Activated T-cell treated with anti-CD3 and anti-CD28 coated beads for 48 hours (primary cell): ENCODE measurements at places on chromosomes 7 and 10.
A peak's percentile ranks its signal among the peaks of the same experiment; 100 is the strongest.

- no peak for DNase-seq
Observed at GRCh38 chr10:75358835-75359421, 42.6 kb downstream of the ZNF503 start.

GRCh38 chr10:75351637-75352036 lies 49.9 kb downstream of the ZNF503 start:
- DNase-seq: no peak

DNA sequence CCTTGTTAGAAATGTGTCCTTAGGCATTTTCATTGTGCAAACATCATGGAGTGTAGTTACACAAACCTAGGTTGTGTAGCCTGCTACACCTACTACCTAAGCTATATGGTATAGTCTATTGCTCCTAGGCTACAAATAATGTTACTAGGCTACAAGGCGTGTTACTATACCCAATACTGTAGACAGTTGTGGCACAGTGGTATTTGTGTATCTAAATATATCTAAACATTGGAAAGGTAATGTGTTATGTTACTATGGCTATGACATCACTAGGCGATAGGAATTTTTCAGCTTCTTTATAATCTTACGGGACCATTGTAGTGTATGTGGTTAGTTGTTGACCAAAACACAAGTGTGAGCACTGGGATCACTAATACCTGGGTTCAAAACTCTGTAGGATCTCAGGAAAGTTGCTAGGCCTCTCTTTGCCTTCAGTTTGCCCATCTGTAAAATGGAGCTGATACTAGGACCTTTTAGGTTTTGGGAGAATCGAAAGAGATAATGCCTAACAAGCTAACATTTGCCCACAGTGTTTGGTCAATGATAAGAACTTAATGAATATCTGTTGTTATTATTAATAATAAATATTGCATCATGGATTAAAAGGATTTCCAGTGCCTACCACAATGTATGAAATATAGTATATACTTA lies 2.7 kb downstream of the BICC1 start:
- DNase-seq: no peak

GRCh38 chr10:69750011-69750373 lies 51.7 kb upstream of the COL13A1 start:
- no peak for DNase-seq

- peak; percentile 35 for DNase-seq
Observed at GRCh38 chr10:114239117-114239993, at the start of gene VWA2. TSS of gene VWA2 (plus strand) at chr10:114239254. CDS start at chr10:114248714, 9,460 bp downstream.

DNA sequence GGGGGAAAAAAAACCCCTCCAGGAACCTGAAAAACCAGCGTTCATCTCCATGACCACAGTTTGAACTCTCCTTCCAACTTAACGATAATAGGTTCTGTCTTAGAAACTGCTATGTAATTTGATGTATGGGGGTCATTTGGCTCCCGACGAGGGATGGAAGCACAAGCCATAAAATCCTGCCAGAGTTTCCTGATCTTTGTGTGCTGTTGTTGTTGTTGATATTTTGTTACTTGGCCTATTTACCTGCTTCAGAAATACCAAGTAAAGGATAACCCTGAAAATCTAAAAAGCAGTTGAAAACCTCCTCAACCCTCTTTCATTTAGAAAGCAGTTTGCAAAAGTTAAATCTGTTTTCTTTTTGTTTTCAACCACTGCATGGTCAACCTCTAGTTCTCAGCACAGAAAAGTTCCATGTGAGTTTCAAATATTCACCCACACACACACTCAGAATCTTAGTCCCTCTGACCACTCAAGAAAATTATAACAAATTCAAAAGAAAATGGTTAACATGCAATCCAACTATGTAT lies 9.3 kb upstream of the HOXA2 start:
- DNase-seq: no peak
